ENCODE measurements at places on chromosomes 4 and X. TPM values are rescaled to one million over a fixed set of nuclear protein-coding genes. Genes with fewer than 3 reads are reported as not detected.

- DNase-seq: no peak
Observed at GRCh38 chrX:45986971-45987370, 558.2 kb downstream of the ZNF674 start.

GRCh38 chr4:107066621-107067020 lies 30.5 kb upstream of the DKK2 start:
- DNase-seq: no peak

- no peak for DNase-seq
Observed at GRCh38 chr4:108885211-108885610, 122.4 kb upstream of the ETNPPL start.

DNA sequence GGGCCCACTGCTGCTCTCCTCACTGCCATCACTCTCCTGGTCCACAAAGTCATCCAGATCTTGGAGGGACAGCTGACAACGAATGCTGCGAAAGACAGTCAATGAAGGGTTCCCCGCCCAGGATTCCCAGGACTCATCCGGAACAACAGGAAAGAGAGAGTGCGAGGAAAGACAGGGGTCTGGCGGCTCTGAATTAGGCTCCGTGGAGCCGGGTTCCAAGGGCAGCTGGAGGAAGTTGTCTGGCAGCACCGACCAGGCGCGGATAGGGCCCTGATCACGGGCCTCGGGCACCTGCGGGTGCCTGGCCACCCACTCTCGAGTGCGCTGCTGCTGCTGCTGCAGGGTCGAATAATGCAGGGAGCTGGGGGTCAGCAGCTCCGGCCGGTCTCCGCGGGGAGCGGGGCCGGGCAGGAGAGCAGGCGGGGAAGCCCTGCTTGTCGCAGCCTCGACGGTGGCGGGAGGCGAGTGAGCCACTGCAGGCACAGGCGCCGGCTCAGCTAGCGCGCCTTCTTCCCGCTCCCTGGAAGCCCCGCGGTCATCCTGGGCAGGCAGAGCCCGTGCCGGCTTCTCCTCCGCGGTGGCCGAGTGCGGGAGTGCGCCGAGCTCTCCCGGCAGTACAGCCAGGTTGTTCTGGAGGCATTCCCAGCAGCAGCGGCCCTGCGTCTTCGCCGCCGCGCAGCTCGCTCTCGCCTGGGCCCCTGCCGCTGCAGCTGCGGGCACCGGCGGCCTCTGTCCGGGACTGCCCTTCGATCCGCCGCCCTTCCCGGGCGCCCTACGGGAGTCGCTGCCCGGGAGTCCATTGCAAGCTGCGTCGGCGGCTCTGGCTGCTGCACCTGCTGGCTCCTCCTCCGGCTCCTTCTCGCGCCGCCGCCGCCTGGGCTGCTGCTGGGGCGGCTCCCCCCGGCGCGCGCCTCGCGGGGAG lies 1.1 kb downstream of the SOWAHB start:
- DNase-seq: no peak

DNA sequence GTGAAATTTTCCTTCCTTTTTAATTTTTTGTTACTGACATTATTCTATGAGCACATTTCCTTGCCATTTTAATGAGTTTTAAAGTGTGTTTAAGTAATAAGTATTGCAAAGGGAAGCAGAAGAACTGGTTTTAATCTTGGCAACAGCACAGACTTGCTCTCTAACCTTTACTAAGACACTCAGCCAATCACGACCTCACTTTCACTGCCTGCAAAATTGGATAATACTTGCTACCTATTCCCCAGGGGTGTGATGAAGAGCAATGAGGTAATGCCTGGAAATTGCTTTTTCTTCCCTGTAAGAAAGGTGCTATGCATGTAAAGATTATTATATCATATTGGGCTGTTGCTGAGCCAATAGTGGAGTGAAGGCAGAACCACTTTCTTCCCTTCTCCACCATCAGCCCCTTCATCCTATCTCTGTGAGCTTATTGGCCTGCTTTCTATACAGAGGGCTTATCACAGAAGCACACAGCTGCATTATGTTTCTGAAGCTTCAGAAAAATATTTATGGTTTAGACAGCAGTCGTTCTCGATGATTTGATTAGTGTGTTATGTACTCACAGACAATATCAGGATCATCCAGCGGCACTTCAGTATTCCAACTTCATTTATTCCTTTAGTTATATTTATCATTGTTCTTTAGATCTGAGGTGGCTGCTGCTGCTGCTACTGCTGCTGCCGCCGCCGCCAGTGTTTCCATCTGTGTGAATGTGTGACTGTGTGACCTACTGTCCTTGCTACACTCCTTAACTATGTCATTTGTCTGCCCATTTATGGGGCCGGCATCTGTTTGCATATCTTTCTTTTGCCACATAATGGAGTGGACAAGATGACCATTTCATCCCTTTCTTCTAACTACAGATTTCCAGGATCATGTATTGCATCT lies 255.1 kb downstream of the C4orf33 start:
- no peak for DNase-seq

- no peak for DNase-seq
Observed at GRCh38 chr4:177680308-177680707, 238.1 kb upstream of the AGA start.

DNA sequence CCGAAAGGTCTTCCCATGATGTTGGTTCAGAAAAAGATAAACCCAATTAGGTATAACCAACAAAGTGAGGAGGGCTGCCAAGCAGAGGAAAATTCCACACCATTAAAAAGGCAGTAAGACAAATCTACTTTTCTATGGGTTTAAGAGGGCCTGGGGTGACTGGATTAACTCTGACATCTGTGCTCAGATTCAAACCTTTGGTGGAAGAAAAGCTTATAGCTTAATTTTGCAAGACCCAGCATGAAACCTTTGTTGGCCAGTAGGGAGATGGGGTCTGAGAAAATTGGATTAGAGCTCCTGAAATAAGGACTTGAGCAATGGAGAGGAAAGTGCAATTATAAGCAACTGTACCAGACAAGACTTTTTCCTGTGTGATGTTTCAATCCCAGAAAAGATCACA lies 104.2 kb downstream of the KDR start:
- DNase-seq: no peak

GRCh38 chr4:43882470-43882869 lies 566.1 kb downstream of the KCTD8 start:
- DNase-seq: no peak

DNA sequence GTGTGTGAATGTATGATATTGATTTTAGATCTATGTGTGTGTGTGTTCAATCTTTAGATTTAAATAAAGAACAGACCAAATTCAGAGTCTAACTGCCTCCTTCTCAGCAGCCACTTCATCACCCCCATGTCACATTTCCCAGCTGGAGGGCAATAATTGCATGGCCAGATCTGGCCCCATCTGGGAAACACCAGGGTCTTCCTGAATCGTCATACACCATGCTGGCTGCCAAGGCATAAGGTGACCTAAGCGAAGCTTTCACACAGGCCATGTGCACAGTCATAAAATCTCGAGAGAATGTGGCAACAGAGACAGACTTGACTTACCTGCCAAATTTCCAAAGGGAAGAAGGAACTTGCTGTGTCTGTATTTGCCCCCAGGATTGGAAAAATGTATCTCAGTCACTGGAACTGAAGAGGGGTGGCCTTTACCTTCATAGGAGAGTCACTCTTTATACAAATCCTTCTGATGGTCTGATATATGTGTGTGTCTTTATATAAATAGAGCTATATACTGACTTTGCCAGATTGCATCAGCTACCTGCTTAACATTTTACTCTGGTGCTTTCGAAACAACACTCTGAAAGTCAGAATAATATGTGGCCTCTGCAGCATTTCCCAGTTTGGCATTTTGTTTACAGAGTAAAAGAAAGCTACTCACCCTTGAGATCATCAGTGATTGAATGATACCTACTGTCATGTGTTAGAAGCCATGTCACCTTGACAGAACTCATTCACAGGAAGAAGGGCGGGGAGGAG lies at the start of gene PLAC1:
Gene PLAC1 (minus strand): TSS at position 470 of the 758 bp plus-strand sequence. CDS start 91,789 bp downstream, outside the sequence.
- no peak for DNase-seq

- no peak for DNase-seq
Observed at GRCh38 chrX:4787971-4788370, 1074.5 kb upstream of the PRKX start.

DNA sequence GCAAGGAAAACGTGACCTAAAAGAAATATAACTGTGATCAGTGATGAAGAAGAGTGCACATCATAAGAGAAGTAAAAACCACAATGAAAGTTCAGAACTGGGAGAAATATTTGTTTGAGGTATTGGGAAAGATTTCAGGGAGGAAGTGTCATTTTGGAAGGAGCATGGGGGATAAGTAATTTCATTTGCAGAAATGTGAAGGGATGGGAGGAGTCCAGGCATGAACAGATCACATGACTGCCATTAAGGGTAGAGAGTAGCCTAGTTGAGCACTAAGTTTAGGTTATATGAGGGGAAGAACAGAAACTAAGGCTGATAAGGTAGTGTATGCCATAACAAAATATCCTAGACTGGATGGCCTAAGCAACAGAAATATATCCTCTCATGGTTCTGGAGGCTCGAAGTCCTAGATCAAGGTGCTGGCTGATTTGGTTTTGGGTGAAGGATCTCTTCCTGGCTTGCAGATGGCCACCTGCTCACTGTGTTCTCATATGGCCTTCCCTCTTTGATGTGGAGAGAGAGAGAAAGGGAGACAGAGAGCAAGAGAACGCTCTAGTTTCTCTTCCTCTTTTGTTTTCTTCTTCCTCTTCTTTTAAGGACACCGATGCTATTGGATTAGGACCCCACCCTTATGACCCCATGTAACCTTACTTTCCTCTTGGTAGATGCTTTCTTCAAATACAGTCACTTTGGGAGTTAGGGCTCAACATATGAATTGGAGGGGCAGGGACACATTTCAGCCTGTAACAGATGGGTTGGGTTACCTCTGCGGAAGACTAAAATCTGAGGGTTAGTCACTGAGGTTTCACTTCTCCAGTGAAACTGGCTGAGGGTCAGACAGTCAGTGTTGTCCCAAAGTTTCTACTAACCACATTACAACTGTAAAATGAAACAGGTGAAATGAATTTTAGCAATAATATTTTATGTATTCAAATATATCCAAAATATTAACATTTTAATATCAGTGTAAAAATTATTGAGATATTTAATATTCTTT lies 77.9 kb downstream of the EGF start:
- DNase-seq: no peak

GRCh38 chr4:8761824-8762205 lies 109.8 kb downstream of the HMX1 start:
- no peak for DNase-seq

DNA sequence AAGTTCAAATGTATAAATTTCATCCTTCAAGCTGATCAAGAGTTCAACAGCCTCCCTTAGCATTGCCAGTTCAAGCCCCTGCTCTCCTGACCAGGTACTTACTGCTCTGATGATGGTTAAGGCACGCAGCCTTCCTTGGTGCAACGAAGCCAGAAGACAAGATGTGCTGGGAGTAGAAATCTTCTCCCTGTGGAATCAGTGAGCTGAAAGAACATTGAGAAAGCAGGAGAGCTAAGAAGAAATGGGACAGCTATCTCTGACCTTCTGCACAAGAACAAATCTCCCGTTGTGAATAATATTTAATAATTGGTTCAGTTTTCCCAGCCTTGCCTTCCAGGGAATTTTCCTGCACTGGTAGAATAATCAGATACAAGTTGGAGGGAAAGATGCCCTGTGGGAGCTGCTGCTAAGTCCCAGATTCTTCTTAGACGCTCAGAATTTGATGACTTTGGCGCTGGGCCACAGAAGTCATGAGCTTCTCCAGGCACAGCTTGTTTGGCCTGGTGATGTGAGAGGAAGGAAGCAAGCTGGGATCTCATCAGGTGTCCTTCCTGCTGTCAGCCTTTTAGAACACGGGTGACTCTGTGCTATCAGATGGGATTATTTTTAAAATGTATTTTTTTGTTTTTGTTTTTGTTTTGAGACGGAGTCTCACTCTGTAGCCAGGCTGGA lies 77.8 kb downstream of the CD38 start:
- DNase-seq: peak; percentile 23

- peak; percentile 11 for DNase-seq
Observed at GRCh38 chr4:103091601-103092223, 7.9 kb downstream of the BDH2 start.

DNA sequence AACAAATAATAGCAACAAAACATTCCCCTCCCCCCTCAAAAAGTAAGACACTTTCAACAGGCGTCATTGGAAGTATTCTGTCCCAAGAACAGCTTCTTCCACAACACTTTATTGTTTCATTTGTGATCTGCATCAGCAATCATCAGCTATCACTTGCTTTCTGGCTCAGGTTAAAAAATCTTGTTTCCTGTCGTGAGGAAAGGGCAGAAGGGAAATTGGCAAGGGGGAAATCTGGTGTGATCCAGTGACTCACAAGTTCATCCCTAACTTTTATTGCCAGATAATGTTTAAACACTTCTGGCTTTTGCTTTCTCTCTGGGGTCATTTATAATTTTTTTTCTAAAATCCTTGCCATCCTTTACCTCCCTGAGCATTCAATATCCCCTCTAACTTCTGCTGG lies 247.4 kb upstream of the GIMD1 start:
- no peak for DNase-seq

GRCh38 chr4:158858410-158859199 lies 89.8 kb downstream of the FNIP2 start:
- DNase-seq: no peak

DNA sequence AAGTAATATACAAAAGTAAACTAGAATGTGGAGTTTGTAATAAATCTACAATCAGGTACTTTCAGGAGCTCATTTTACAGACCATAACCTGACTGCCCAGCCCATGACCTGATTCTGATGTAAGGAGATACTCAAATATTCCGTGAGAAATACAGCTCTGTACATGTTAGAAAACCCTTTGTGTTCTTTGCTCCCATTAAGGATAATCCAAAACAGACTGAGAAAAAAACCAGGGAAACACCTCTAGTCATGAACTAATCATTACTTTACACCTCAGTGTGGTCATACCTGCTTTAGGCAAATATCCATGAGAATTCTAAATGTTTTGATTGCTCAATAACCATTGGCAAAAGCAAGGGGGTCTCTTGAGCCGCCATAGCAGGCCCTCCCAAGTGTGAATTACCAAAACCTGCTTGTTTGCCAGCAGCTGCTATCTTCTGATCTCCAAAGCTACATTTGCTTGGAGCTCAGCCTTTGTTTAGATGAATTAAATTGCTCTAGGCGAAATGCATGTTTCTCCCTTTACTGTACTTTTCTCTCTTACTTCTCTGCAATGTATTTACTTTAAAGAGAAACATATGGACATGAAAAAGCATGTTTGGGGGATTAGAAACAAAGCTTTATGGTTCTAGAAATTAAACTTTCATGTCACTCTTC lies 79.1 kb downstream of the ANKRD50 start:
- DNase-seq: no peak

GRCh38 chrX:103687696-103688201 lies 1.2 kb upstream of the MORF4L2 start:
- DNase-seq: peak; percentile 86

GRCh38 chrX:18890724-18891547 lies 93.0 kb downstream of the PHKA2 start:
- DNase-seq: no peak

FGFBP2 gene
- not detected for polyA plus RNA-seq

KIAA1210 gene
- polyA plus RNA-seq: not detected

TBX22 gene
- not detected for polyA plus RNA-seq

BEX3 gene
- polyA plus RNA-seq: 156 TPM

CTAG1A gene
- not detected for polyA plus RNA-seq

ANK2 gene
- 258 TPM for polyA plus RNA-seq

USP26 gene
- polyA plus RNA-seq: not detected

SLIT2 gene
- 12.1 TPM for polyA plus RNA-seq

MAGEC1 gene
- polyA plus RNA-seq: not detected

All from muscle of arm (tissue), 14 donors.